ENCODE measurements at places on chromosomes 2 and 18.

DNA sequence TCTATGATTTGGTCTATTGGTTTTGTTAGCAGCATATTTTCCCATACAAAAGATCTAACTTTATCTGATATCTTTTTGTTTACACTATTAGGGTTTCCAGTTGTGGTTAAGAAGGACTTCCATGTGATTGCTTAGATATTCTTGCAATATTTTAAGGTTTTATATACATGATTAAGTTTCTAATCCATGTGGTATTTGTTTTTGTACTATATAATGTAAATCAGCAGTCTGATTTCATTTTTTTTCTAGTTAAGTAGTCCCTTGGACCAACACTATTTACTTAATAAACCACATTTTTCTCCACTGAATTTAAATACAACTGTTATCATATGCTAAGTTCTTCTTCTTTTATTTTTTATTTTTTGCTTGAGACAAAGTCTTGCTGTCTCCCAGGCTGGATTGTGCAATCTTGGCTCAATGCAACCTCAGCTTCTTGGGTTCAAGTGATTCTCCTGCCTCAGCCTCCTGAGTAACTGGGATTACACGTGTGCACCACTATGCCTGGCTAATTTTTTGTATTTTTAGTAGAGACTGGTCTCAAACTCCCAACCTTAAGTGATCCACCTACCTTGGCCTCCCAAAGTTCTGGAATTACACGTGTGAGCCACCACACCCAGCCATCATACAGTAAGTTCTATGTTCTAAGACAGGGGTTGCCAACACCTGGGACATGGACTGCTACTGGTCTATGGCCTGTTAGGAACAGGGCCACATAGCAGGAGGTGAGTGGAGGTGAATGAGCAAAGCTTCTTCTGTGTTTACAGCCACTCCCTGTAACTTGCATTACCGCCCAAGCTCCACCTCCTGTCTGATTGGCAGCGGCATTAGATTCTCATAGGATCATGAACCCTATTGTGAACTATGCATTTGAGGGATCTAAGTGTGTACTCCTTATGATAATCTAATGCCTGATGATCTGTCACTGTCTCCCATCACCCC is 58.5 kb upstream of the RAB27B start:
- no peak for DNase-seq

DNA sequence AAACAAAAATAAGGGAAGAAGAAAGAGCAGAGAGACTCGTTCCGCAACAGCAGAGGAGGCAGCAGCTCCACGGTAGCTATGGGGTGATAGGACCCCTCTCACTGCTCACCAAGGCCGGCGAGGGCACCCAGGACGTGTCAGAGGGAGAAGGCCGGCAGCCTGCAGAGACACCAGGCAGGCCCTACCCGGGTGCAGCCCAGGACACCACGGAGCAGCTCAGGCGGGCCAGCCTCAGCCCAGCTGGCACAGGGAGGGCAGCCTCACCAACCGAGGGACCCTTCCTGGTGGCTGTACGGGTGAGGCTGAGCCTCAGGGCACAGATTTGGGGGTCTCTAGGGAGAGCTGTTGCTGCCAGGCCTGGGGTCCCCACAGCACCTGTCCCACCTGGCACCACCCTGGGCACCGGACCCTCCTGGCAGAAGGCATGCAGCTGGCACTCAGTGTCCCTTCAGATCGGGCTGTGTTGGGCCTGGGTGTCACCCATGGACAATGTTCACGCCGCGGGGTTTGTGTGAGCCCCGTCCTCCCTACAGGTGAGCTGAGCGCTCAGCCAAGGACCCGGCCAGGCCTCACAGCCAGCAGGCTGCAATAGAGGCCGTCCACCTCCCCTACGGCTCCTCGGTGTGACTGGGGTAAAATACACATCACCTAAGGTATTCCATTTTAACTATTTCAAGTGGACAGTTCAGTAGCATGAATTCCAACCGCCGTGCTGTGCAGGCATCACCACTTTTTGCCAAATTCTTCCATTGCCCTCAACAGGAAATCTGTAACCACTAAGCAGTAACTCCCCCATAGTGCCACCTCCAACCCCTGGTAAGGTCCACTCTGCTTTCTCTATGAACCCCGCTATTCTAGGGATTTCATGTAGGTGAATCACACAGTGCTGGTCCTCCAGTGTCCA is 21.6 kb downstream of the KCNG2 start:
- no peak for DNase-seq

DNA sequence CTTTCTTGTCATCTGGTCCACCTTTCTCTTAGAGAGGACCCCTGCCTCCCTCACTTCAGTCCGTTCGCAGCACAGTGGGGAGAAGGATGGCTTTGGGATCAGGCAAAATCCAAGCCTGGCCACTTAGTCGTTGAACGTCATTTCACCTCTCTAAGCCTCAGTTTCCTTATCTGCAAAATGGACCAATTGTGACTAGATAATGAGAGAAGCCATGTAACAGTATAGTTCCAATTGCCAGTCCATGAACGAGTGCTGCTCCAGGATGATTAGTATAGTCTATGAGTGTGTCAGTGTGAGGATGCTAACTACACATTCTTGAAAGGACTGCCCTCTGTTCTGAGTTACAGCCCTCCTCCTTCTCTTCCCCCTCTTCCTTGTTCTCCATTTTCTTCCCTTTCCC is 1.1 kb downstream of the INHA start:
- DNase-seq, result no peak

GRCh38 chr18:63073481-63073880 is 246.1 kb downstream of the BCL2 start:
- DNase-seq, result no peak

DNA sequence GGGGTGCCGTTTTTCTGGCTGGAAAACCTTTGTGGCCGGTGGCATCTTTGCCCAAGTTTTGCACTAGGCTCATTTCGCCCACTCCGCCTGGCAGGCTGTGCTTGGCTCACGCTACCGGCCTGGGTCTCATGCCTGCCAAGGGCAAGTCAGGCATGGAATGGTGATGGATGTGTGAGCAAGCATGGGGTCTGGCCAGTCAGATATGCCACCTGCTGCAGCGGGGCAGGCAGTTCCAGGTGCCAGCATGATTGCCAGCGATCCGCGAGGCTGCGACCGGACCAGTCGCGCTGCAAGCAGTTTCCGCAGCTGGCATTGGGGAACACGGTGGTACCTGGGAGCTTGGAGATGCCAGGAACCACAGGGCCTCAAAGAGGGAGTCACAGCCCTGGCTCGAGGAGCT is 40.6 kb downstream of the TAF1B start:
- DNase-seq, result no peak

DNA sequence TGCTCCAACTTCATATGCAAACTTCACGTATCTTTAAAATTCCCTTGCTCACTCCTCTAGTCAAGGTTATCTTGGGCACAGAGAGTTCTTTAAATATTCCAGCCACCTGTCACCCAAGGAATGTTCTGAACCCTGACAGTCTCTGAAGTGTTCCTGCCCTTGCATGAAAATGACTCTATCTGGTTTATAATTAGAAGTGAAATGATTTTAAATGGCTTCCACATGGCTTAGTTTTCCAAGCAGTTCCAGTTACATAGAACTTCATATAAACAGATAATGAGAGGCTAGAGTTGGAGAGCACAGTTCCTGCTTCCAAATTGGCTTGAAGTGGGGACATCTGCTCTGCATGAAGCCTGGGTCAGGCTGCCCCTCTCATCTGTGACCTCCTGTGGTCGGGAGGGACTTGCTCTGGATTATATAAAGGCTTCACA is 81.9 kb downstream of the SLC4A3 start:
- DNase-seq, result no peak

- no peak for DNase-seq
These were observed 35.9 kb downstream of the NCK2 start for GRCh38 chr2:105780606-105781005.

GRCh38 chr18:77061281-77061945 is 71.2 kb downstream of the MBP start:
- DNase-seq, result no peak

DNA sequence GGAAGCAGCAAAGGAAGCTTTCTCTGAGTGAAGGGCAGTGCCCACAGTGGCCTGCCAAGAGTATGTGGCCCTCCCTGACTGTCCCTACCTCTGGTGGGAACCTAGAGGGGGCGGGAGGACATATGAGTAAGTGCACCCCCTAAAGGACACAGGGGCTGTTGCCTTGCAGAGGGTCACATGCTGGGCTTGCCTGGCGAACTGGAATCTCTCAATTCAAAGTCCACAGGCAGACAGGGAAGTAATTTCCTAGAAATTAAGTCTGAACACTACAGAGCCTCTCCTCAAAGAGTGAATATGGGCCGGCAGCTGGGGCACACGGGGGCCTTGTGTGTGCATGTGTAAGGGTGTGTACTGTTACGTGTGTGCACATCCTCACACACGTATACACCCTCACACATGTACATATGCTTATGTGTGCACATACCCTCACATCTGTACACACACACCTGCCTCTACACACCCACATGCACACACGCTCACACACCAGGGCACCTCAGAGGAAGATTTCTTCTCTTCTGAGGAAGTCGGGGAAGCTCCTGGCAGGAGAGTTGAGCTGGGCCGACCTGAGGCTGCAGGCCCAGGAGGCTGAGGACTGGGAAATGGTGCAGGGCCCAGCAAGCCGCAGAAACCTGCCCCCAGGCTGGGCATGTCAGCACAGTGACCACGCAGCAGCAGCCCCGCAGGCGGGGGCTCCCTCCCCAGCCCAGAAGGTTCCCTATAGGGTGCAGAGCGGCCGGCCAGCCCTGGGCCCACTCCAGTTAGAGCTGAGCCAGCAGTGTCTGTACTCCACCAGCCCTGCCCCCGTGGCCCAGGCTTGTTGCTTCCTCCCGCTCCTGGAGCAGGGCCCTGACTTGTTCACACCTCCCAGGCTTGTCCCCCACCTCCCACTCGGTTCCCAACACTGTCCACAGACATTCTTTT is 77.4 kb upstream of the TAF1B start:
- DNase-seq, result no peak

GRCh38 chr2:162462911-162463310 is 119.0 kb downstream of the GCA start:
- no peak for DNase-seq

GRCh38 chr2:27664154-27664574 is 475 bp downstream of the SLC4A1AP start:
- DNase-seq, result no peak

DNA sequence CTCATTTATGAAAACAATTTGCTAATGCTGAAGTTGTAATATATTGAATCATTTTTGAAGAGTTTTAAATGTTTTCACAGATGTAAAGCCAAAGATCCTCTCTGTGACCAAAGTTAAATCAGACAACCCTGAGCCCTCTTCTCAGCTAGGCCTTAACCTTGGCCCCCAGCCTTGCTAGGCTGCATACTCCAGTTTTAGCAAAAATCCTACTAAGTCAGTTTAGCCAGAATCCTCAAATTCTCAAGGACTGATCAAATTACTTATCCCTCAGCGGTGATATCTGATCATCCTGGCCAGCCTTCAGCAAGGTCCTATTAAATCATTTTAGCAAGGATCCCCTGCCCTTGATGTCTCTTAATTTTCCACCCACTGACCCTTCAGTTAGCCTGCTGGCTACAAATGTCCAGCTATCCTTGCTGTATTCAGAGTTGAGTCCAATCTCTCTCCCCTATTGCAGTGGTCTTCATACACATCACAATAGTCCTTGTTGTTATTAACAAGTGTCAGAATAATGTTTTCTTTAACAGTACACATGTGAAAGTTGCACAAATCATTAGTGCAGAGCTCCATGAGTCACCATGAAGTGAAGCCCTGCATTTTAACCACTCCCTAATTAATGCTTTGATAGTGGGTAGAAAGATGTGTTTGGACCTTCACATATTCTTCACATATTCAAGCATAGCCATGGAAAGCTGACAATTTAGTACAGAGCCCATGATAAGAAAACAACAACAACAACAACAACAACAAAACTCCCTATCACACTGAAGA is 206.4 kb downstream of the NBAS start:
- DNase-seq, result no peak

DNA sequence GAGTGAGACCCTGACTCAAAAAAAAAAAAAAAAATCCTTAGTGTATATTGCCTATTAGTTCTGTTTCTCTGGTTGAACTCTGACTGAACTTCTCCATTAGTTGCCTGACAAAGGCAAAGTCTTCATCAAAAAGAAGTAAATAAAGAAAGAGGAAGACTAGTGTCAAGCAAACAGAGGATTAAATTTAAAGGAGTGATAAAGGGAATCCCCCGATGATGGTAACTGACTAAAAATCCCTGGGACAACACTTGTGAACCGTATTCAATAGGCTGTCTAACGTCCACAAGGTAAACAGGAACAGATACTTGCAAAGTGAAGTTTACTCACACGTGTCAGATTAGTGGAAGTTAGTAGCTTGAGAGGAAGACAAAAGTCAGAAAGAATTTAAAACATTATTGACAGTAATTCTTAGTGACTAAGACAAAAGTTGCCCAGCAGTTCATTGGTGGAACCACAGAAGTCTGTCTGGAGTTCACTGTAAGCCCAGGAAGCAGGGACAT is 26.2 kb upstream of the SPOPL start:
- DNase-seq, result no peak

GRCh38 chr2:133504566-133505505 is 63.4 kb downstream of the NCKAP5 start:
- no peak for DNase-seq

DNA sequence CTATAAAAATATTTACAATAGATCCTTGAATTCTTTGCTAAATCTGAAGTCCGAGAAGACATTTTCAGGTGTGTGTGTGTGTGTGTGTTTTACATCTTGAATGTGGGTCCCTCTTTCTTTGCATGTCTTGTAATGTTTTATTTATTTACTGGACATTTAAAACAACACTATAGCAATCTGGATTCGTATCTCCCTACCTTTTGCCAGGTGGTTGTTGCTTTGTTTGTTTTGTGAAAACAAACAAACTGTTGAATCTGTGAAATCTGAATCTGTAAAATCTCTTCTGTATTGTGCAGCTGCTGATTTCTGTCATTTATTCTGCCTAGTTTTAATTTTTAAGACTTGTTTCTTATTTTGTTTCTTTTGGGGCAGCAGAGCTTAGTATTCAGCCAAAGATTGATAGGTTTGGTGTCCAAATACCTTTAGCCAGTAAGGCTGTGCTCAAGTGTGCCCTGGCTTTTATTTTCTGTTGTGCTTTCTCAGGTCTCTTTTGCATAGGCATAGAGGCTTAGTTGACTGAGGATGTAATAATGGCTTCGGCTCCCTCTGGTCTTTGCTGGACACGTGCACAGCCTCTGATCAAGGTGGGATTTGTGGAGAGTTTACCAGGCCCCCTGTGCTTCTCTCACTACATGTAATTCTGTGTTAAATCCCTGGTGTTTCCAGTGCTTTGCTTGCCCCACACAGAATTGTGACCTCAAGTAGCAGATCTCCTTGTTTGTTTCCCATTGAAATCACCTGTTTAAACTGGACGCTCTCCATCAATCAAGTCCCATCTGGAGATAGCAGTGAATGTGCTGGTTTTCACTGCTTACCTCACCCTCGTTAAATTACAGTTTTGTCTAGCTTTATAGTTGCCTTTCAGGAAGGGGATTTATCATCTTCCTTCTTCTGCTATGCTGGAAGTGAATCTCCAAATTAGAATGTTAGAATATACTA is 71.1 kb downstream of the BIRC6 start:
- DNase-seq, result no peak

- DNase-seq, result no peak
These were observed 141.6 kb downstream of the SP3 start for GRCh38 chr2:173823543-173823939.

GRCh38 chr2:236019434-236019833 is 148.8 kb downstream of the GBX2 start:
- DNase-seq, result no peak

Data from activated naive CD8-positive, alpha-beta T cell treated with anti-CD3 and anti-CD28 coated beads, Interleukin-2, amount 50 U/mL, for 24 hours (primary cell).